Activated T-helper 1 cell treated with anti-CD3 and anti-CD28 coated beads, Interleukin-2, amount 50 U/mL, for 16 hours (primary cell): ENCODE measurements at places on chromosomes 13 and 19.

DNA sequence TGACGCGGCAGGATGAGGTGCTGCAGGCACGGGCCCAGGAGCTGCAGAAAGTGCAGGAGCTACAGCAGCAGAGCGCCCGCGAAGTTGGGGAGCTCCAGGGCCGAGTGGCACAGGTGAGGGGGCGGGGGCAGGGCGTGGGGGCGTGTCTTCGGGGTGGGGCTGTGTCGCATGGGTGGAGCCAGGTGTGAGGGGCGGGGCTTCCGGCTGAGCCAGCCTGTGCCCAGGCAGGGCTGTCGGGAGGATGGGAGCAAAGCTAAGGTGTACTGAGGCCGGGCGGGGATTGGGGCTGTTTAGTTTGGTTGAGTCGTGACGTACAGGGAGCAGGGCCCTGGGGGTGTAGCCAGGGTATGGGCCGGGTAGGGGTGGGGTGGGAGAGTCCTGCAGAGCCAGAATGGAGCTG is 62.3 kb downstream of the KCNC3 start:
- DNase-seq, result no peak

- DNase-seq, result peak; percentile 25
Measured at GRCh38 chr19:33795370-33796163, 1.1 kb upstream of the KCTD15 start.

GRCh38 chr13:111259058-111259457 is 61.4 kb upstream of the TEX29 start:
- no peak for DNase-seq

DNA sequence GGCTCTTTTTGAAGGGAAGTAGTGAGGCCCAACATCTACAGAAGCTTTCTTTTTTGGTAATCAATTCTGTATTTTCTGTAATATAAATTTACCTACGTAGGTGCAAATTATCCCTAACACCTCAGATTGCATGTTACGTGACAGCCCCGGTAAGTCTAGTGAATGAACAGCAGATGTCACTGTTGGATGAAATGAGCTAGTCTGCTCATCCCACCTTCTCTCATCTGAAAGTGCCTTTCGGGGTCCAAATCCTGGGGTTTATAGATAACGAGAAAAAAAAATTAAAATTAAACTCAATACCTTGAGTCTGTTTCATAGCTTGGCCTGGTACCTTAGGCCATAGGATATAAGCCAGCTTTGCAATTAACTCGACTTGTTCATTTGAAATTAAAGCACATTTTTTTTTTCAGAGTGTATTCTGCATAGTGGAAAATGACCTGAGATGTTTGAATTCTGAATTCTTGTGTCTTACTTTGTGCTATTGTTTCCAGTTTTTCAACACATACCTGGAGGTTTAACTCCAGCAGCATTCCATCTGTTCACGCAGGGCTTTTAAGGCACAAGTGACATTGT is 548.2 kb downstream of the GPC5 start:
- DNase-seq, result no peak

- no peak for DNase-seq
Measured at GRCh38 chr19:2579678-2580280, 103.9 kb downstream of the GADD45B start.

DNA sequence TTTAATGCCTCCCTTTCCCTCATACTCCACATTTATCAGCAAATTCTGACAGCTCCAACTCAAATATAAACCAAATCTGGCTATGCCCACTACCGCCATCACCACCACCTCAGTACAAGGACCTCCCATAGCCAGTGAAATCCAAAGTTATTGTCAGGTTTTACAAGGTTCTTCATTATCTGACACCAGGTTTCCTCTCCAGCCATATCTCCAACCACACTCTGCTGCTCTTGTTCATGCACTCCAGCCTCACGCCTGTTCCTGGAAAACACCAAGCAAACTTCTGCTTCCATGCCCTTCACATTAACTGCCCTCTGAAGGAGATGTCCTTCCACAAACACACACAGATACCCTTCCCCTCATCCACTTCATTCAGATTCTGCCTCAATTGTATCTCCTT is 102.2 kb upstream of the MIR17HG start:
- no peak for DNase-seq

- DNase-seq, result no peak
Measured at GRCh38 chr19:3397266-3398022, 31.1 kb downstream of the NFIC start.
